NCI-H460 (cell line): ENCODE measurements at places on chromosomes 5 and 9. TPM values are rescaled to one million over a fixed set of nuclear protein-coding genes. Genes with fewer than 3 reads are reported as not detected.

FAM219A gene
- 7.7 and 9.3 TPM in 2 replicates for total RNA-seq

PCDH12 gene
- total RNA-seq, result 0.05 and 0.09 TPM in 2 replicates

ROPN1L gene
- 0.35 and 0.49 TPM in 2 replicates for total RNA-seq

DNA sequence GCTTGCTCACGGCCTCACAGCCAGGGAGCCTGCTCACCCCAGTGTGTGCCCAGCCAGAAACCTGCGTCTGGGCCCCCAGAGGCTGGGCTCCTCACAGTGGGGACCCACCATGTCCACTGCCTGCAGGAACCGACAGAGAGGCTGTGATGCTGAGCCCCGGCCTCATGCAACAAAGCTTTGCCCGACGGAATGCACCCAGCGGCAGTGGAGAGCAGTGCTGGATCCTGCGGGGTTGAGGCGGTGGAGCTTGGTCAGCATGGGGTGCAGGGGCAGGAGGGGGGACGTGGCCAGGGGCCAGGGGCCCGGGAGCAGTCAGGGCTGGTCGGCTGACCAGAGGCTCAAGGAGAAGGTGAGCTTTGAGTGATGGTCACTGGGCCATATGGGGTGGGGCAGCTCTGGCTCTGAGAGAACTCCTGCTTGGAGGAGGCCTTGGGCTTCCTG lies 7.7 kb upstream of the CEP72 start:
- DNase-seq, result no peak

- DNase-seq, result no peak
Measured at GRCh38 chr5:32283539-32284377, 29.0 kb downstream of the MTMR12 start.

DNA sequence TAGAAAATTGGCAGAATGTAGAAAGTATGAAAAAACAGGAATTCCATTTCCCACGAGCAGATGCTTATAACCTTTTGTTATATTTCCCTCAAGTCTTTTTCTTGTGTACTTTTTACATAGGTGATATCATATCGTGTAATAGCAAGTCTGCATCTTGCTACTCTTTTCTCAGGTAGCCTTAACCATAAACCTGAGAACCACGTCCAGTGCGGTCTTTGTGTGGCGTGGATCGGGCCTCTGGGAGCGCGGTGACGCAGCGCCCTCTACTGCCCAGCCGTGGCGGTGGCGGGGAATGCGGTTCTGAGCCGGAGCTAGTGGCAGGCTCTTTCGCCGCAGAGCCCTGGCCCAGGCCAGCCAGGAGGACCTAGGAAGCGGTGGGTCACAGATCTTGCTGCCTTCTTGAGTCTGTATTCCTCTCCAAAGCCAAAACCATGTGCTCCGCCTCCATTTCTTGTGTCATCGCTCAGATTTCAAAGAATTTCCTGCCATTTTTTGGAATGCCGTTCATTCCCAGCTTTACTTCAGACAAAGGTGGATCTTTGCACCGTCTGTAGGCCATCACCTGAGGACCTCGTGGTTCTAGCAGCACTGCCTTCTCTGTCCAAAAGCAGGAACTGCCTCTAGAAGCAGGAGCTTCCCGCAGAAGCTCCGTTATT lies 71.9 kb downstream of the MVB12B start:
- peak; percentile 58 for DNase-seq
